ENCODE measurements at places on chromosomes 6 and 20. TPM values are rescaled to one million over a fixed set of nuclear protein-coding genes. Genes with fewer than 3 reads are reported as not detected.

DNA sequence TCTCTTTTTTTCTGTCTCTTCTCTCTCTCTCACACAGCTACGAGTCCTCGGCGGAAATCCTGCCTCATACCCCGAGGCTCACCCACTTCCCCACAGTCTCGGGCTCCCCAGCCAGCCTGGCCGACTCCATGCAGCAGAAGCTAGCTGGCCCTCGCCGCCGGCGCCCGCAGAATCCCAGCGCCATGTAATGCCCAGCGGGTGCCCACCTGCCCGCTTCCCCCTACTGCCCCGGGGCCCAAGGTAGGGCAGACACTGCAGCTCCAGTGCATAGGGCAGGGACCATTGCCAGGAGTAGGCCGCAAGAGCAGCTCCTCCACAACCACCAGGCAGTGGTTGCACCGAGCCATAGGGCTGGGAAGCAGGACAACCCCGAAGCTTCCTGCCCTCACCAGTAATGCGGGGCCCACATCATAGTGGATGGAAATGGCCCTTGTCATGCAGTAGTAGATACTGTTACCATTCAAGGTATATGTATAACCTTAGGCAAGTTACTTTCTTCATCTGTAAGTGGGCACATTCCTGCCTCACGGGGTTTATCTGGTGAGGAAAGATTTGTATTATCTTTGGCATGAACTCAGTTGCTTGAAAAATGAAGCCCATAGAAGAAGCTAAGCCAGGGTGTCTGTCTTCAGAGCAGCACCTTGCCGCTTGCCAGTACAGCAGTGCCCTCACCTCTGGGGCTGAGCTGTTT is 36.9 kb upstream of the ID1 start:
- no peak for DNase-seq

SIRPD gene
- polyA plus RNA-seq: not detected

DNA sequence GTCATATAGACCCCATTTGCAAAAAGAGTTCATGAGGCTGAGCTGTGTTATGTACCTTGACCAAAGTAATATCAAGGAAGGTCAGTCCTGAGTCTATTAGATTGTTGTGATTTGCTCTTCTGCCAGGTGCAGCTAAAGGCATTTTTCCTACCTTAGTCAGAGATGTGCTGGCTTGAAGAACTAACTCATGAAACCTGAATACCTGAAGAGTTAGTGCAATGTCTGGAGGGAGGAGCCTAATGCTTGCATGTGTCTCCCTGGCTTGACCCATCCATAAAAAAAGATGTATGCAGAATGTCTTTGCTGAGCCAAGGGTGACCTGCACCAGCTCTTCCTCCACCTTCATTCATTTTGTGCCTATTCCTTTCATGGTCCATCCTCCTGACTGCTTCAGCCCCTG is 742.0 kb downstream of the KIF16B start:
- DNase-seq: no peak

GRCh38 chr6:130965656-130966055 is 97.4 kb downstream of the EPB41L2 start:
- DNase-seq: peak; percentile 73

SLC13A3 gene
- polyA plus RNA-seq: 2.3 TPM

Measured in fibroblast of lung (primary cell).